ENCODE measurements at places on chromosomes 4 and X.

DNA sequence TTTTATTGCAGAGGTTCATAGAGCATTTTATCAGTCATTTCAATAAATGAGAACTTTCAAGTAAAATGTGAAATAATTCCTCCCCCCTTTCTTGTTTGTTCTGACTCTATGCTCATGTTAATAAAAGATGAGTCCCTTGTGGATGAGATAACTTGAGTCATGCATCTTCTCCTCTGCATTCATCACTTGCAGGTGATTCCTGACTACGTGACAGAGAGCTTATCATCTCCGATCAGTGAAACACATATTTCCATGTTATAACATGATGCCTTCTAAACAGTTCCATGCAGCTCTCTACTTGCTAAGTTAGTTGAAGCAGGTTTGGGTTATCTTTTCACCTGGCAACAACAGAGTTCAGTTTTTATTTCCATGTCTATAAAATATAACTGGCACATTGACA lies 160.1 kb upstream of the ANKRD50 start:
- DNase-seq = no peak

DNA sequence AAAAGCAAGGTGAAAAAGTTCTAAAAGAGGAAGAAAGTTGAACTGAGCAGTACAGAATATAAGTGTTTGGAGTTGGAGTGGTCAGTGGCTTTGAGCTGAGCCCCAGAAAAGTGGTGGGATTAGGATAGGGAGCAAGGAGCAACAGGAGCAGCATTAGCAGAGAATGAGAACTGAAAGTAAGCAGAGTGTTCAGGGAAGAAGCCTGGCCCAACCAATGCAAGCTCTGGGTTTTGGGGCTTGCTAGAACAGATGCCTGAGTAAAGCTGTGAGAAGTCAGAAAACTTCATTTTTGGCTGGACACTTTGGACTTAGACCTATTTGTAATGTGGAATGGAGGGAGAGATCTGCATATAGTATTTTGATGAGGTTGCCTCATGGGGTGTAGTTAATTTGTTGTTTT lies 17.8 kb downstream of the JADE1 start:
- DNase-seq = no peak

DNA sequence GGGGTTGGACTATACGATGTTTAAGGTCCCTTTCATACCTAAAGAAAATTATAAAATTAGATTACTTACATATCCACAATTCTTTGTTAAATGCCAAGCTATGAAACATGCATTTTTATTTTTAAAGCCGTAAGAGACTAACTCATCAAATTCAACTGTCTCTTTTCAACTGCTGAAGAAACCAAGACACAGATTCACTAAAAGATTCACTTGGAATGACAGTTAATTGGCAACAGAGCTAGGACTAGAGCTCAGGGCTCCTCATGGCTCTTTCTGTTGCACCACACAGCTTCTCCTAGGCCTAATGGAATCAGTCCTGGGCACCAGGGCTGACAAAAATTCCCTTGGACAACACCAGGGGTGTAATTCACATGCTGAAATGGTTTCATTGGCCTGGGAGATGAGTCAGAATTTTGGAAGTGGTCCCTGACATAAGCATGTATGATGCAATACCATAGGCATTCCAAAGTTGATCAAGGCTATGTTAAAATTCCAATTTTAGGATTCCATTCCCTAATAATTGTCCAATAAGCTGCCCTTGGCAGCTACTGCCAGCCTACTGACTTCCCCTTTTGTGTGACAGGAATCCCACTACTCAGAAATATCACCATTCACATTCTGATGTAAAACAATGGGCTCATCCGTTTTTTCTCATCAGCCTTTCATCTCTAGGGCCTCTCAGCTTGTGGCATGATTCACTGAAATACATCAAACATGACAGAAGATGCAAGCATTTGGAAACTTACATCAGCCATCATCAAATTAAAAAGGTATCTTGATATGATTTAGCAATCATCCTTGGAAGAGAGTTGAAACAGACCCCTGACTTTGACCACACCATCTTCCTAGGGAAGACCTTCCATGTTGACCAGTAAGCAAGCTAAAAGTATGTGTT lies 54.2 kb downstream of the PLAC1 start:
- DNase-seq = no peak

DNA sequence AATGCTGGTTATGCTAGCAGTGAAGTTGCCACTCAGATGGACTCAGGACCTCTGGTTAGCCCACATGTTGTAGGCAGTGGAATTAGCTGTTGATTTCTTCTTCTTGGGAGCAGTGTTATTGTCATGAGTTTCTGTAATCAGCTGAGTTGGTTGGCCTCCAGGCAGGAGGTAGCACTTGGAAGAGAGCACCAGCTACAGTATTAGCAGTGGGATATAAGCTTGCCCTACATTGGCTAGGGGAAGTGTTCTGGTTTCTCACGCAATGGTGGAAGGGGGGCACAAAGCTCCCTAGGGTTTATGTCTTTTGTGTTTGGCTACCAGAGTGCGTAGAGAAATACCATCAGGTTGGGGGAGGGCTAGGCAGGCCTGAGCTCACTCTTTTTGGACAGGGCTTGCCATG lies 34.0 kb upstream of the UCP1 start:
- no peak for DNase-seq

GRCh38 chrX:130851569-130851968 lies 51.4 kb downstream of the ENOX2 start:
- no peak for DNase-seq
